ENCODE measurements at places on chromosomes 6 and 20. TPM values are rescaled to one million over a fixed set of nuclear protein-coding genes. Genes with fewer than 3 reads are reported as not detected.

The HECA gene
- 59.2 TPM for total RNA-seq

DNA sequence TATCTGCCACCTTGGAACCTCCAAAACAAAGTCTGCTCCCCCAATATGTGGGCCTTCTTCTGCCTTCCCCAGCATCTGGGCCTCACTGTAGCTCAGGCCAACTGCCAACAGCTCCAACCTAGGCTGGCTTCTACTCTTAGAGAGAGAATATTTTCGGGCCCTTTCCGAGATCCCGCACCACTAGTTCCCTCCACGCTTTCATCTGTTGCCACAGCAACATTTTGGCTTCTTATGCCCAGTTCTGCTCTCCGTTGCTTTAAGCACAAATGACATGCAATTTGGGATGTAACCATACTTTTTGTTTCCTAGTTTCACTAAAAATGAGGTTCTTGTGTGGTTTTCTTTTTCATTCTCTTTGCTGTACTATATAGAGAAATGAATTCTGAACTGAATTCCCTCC is 33.6 kb downstream of the PSMB9 start:
- no peak for DNase-seq

GRCh38 chr6:24692003-24692402 is 25.1 kb downstream of the ACOT13 start:
- no peak for DNase-seq

The MOG gene
- total RNA-seq = not detected

GRCh38 chr20:16761305-16761829 is 13.2 kb downstream of the OTOR start:
- peak; percentile 58 for DNase-seq

- no peak for DNase-seq
Observed at GRCh38 chr6:129096651-129097290, 213.8 kb downstream of the LAMA2 start.

- DNase-seq = no peak
Observed at GRCh38 chr6:107641071-107641470, 151.2 kb downstream of the SOBP start.

DNA sequence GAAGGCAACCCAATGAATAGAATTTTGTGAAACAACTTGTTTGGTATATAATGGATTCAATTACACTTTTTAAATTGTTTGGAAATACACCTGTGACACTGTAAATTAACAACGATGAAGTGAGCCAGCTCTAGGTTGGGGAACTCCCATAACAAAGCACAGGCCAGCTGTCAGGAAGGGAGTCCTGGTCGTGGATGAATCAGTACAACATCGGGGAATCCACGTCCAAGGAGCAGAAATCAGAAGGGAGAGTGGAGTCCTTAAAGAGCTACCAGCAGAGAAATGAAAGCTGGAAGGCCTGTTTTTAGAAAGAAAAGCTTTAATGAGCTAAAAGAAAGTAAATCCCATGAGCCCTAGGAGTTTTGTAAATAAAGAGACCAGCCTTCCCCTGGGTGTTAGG is 223.1 kb upstream of the SLC35B3 start:
- DNase-seq = no peak

GRCh38 chr6:136761227-136761922 is 30.9 kb downstream of the MAP3K5 start:
- DNase-seq = peak; percentile 35

- DNase-seq = no peak
Observed at GRCh38 chr6:131288214-131288613, 152.9 kb downstream of the AKAP7 start.

DNA sequence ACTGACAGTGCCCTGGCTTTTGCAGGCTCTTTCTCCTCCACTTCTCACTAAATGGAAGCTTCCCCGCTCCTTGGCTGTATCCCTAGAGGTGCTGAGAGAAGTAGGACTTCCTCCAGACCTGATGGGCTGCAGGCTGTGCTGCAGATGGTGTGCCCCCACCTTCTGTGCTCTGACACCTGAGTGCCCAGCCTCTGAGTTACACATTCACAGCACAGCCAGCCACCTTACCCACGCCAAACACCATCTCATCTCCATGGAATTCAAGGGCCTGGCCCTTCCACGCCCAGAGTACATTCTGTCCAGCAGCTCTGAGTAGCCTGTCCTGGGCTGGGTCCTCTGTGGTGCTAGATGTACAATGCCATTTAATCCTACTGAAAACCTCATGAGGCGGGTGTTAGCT is 5.3 kb downstream of the SFTA2 start:
- DNase-seq = no peak

- DNase-seq = no peak
Observed at GRCh38 chr6:30315156-30315555, 11.6 kb upstream of the TRIM39 start.

GRCh38 chr20:56995635-56996075 is 270.8 kb downstream of the BMP7 start:
- DNase-seq = peak; percentile 14

All from activated CD4-positive, alpha-beta T cell treated with anti-CD3 and anti-CD28 coated beads, Interleukin-2, amount 10 ng/mL, durations not matched to agents 7 days and 5 days (primary cell).